ENCODE measurements at places on chromosomes 3 and 15.
A peak's percentile ranks its signal among the peaks of the same experiment; 100 is the strongest.

GRCh38 chr3:149239357-149239936, 17.8 kb upstream of the CP start:
- no peak for DNase-seq

GRCh38 chr15:89492111-89492641, 4.2 kb downstream of the RHCG start:
- DNase-seq: no peak

DNA sequence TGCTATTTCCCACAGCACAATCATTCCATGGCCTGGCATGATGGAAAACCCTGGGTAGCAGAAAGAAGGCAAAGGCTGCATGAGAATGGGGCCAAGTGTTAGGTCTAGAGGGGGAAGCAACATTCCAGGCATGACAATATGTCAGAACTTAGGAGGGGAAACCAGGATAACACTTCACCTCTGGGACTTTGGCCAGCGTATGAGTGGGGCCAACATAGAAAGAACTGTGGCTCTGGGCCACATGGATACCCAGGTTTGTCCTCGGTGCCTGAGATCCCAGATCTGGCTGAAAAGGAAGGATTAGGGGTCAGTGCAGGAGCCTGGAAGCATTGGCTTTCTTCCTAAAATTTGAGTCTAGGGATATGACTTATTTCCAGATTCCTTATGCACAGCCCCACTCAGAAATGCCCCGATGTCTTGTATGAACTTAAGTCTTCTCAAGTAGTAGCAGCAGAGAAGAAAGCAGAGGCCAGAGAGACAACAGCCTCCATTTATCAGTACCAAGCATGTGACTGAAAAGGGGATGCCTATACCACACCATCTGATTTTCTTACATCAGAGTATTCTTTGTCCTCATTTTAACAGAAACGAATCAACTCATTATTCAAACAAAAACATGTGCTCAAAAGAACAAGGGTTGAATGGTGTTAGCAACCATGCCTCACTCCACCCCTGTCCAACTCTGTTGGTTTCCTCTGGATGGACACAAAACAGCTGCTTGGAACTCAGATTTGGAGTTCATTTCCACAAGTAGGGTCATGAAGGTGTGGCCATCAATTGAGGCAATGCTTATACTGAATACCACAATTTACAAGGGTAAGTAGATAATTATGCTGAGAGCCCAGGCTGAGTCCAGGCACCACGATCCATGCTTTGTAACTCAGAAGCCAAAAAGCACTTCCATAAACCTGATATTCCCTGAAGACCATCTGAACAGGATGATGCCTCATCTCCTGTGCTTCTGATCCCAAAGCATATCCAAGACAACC, 43.7 kb upstream of the NDUFB4 start:
- DNase-seq: no peak

GRCh38 chr3:42084586-42084985, 6.6 kb upstream of the TRAK1 start:
- DNase-seq: no peak

DNA sequence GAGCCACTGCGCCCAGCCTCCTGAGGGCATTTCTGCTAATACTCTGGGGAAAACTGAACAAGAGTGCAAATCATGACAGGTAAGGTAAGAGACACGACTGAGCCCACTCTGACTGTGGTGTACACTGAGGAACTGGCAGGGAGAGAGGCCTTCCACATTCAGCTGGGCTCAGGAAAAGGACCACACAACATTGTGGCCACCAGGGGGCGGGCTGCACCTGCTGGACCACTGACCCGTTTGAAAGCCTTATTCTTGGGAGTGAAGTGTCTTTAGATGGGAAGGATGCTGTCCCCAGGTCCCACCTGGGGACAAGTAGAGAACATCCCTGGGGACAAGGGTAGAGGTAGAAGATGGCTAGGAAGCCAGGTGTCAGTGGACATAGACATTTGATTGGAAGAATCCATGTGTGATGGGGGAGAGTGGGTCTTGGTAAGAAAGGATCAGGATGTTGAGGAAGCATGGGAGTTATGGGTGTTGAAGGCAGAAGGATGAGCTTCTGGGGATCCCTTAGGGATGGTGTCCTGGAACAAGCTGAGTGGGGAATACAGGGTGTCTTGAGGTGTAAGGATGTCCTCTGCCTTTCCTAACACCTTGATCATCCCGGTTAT, 6.2 kb upstream of the CTDSPL start:
- peak; percentile 66 for DNase-seq

GRCh38 chr3:185351396-185351795, 11.5 kb upstream of the MAP3K13 start:
- no peak for DNase-seq
